NCI-H1930 (cell line): ENCODE measurements at places on chromosomes 5 and 9.

GRCh38 chr5:9610969-9611368 is 19.2 kb downstream of the TAS2R1 start:
- no peak for DNase-seq

GRCh38 chr5:139600336-139600949 is 39.3 kb downstream of the UBE2D2 start:
- DNase-seq = no peak

DNA sequence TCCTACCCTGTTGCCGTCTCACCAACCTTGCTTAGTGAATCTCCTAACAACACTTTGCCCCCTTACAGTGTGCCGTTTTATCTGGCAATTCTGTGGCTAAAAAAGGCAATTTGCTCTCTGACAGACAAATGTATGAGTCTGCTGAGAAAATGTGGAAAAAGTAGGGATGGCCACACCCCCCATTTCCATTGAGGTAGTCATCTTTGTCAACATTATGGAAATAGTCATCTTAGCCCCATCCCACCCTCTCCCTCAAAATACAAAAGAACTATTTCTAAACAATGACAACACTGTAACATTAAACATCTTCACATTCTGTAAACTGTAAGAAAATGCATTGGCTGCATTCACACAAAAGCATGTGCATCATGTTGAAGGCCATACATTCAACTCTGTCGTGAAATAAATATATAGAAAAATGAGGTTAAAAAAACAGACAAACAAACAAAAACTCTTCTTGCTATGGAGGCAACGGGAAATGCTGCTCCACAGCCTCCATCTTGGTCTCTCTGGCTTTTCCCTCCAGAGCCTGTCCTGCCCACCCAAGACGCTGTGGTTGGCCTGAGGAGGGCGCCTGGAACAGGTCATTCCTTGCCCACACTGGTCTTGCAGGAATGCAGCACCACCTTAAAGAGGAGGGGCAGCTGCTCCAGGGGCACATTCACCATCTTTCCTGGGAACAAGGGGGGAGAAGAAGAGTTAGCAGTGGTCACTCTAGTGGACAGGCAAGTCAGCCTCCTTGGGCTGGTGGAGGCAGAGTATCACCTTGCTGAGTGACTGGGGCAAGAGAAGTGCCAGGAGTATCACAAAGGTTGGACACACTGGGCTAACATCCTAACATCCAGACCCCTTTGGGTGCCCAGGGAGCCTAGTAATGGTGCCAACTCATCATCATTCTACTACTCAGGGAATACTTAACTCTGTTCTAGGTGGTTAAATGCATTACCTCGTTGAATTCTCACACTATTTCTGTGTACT is 15.2 kb upstream of the NR5A1 start:
- no peak for DNase-seq

DNA sequence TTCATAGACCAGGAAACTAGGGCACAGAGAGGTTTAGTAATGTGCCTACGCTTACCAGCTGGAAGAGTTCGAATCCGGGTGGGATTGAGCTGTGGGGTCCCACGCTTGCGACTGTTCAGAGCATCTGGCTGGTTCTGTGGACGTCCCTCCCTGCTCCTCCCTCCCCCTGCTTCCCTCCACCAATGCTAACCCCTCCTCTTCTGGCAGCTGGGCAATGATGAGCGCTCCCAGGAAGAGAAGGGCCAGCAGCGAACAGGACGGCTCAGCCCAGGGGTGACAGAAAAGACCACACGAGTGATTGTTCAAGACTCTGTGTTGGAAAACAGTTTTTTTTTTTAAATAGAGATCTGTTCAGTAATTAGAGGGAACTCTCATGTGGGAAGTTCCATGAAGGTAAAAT is 6.9 kb downstream of the FAM163B start:
- no peak for DNase-seq

- no peak for DNase-seq
These were observed 67.3 kb downstream of the MROH2B start for GRCh38 chr5:41003670-41004376.

DNA sequence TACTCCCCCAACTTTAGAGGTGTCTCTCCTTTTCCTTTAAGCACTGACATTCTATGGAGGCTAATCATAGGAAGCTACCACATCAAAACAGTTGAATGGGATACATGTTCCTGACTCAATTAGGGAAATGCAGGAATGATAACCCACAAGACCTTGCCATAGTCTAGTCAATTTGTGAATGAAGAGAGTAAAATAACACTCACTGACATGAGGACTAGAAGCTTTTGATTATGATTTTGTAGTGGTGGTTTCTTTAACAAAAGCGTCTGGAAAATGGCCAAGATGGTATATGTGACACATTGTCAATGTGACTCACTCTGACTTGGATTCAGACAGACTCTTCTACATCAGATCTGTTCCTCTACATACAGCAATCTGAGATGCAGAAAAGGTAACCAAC is 13.7 kb upstream of the PRELID2 start:
- no peak for DNase-seq

GRCh38 chr9:133578524-133579441 is 30.4 kb downstream of the FAM163B start:
- DNase-seq = no peak

DNA sequence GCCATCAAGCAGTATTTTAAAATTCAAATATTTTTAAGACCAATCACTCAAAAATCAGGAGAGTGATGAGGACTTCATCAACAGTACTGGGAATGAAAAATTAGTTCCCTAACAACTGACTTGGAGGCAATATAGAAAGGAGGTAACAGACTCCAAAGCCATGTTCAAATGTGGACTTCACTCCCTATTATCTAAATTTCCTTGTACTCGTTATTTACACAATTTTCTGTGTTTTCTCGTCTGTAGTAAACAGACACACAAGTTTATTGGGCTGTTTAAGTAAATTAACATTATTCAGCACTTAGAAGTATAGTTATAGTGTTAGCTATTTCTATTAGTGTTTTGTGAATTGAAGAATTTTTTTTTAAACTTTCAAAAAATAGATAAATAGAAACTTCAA is 159.5 kb upstream of the FTMT start:
- DNase-seq = no peak

DNA sequence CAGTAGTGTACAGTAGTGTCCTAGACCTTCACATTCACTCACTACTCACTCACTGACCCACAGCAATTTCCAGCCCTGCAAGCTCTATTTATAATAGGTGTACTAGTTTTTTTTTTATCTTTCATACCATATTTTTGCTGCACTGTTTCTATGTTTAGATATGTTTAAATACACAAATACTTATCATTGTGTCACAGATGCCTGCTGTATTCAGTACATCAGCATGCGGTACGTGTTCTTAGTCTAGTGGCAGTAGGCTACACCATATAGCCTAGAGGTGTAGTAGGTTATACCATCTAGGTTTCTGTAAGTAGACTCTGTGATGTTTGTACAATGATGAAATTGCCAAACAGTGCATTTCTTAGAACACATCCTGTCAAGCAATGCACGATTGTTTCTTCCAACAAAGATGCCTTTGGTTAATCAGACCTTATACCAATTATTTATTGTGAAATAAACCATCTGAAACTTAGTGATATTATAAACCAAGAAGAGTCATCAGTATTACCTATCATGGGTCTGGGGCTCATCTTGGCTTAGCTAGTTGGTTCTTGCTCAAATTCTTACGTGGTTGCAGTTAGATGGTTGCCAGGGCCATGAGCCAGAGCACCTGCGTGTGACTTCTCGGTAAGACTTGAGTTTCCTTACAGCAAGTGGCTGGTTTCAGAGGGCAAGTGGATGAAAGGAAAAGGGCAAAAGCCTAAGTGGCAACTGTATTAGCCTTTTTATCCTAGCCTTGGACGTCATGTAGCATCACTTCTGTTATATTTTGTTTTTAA is 41.1 kb downstream of the ERBIN start:
- DNase-seq = no peak

- DNase-seq = no peak
These were observed 145.7 kb upstream of the DAB2 start for GRCh38 chr5:39570403-39571027.

DNA sequence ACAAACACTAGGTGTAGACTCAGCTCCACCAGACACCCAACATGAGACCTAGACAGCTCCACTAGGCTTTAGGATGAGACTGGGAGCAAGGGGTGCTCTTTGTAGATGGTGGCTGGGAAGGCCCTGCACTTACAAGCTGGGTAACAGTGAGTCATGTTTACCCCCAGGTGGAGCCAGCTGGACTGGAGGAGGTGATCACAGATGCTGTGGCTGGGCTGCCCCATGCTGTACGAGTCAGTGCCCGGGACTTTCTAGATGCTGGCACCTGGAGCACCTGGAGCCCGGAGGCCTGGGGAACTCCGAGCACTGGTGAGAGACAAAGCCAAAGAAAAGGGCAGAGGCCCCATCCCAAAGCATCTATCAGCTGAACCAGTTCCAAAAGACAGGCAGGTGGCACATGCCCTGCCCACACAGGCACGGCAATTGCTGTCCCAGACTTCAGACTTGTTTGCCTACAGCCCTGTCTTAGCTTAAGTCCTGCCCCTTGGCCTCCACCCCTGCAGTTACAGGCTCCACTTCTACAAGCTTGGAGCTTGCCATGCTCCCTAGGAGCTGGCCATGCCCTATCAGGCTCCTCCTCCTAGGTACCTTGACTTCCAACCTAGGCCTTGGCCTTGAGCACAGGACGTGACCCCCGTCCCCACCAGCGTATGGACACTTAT is 2.7 kb downstream of the CCL27 start:
- no peak for DNase-seq

GRCh38 chr9:91905991-91906469 is 44.0 kb downstream of the ROR2 start:
- no peak for DNase-seq

DNA sequence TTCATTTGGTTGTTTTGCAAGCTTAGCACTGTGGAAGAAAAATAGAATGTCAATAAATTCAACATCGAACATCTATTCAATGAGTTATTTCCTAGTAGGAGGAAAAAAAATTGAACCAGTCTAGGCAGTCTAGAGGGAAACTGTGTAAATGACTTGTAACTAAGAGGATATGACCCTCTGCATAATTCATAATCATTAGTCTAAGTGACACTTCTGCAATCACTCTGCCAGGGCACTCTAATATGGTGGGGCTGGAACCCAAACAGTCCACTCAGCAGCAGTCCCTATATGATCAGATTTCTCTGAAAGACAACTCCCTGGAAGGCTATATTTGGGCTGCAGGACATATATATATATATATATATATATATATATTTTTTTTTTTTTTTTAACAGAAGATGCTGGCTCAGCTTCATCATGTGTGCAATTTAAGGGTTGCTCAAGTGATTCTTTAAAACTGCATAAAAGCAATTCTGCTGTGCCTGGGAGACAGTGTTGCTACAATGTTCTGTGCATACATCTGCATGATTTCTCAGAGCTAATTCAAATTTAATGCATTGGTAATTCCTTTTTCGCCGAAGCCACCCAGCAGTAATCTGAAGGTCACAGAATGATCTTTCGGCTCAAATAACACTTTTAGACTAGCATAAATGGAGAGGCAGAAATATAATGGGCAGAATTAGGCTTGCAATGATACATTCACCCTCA is 482.1 kb upstream of the ZNF608 start:
- DNase-seq = no peak

GRCh38 chr5:96651047-96651446 is 11.1 kb upstream of the CAST start:
- DNase-seq = no peak

DNA sequence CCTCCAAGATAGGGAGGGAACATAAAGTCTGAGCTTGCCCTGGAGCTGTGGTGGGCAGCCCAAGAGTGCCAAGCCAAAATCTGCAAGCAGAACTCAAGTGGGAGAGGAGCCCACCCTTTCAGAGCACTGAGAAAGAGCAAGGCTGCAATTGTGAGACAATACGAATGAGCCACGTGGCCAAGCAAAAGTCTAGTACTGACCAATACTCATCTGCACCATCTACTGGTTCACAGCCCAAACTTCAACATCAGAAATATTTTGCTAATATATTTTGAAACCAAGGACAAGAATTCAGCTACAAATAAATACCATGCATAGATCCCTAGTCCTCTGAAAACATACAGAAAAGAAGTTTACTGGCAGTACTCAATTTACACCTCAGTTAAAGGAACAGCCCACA is 696.2 kb upstream of the COX7C start:
- no peak for DNase-seq

DNA sequence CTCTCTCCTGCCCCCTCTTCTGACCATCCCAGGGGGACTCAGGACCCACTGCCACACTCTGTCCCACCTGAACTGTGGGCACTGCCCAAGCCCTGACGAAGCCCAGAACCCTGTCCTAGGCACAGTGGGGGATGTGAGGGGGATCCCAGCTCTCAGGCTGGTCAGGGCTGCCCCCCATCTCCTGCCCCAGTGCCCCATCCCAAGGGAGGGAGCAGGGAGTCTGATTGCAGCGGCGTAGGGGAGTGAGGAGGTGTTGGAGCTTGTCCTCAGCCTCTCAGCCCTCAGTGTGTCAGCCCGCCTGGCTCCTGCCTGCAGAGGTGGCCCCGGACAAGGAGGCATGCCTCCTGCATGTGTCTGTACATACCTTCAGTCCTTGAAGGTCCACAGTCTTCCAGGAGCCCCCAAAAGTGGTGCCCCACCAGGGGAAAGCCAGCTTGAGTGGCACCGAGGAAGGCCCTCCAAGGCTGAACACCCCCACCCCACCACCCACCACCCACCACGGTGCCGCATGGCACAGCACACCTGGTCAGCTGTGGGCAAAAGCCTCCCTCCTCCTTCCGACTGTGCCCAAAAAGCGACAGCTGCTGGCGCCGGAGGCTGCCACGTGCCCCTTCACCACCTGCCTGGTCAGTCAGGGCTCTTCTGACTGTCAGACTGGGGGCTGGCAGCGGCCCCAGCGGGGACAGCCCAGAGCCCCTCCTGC is 930 bp downstream of the SARDH start:
- no peak for DNase-seq

GRCh38 chr5:171295801-171296200 is 13.2 kb upstream of the TLX3 start:
- no peak for DNase-seq

DNA sequence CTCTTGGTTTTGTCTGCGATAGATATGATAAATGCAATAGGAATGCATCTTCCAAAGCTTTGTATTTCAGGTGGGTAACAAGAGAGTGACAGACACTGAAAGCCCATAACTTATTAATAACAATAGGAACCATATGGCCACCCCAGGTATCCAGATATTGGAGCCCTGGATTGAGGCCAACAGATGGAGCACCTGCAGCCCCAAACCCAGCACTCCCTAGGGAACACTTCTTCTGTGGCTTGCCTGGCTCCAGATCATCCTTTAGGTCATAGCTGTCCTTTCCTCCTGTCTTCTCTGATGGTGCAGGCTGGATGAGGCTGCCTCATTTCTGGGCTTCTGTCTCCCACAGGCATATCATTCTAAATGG is 5.0 kb upstream of the IL3 start:
- DNase-seq = no peak

- DNase-seq = no peak
These were observed 60.0 kb upstream of the MINAR2 start for GRCh38 chr5:129687941-129688340.

- no peak for DNase-seq
These were observed 463.3 kb downstream of the IRX1 start for GRCh38 chr5:4058899-4059298.

- DNase-seq = no peak
These were observed 83.0 kb downstream of the MARCHF3 start for GRCh38 chr5:126947146-126948010.
